ENCODE measurements at places on chromosomes 11 and 22.

- H3K4me3 ChIP-seq: no peak overlapping the region
- DNase-seq: no peak
- H3K27me3 ChIP-seq: no peaks in the 10 kb centered on the region
- no peaks in the 10 kb centered on the region for H3K4me1 ChIP-seq
Observed at GRCh38 chr11:98725471-98725870, 295.3 kb upstream of the CNTN5 start.

GRCh38 chr11:61706452-61707400 lies 26.5 kb downstream of the DAGLA start:
- H3K36me3 ChIP-seq: no peaks in the 10 kb centered on the region
- H3K27ac ChIP-seq: no peak overlapping the region
- no peak overlapping the region for H3K4me3 ChIP-seq
- no peaks in the 10 kb centered on the region for H3K4me1 ChIP-seq
- DNase-seq: no peak

- no peaks in the 10 kb centered on the region for H3K4me1 ChIP-seq
- H3K4me3 ChIP-seq: no peak overlapping the region
- no peak for DNase-seq
- H3K36me3 ChIP-seq: peaks cover 49% of the 10 kb centered on the region
- H3K27me3 ChIP-seq: no peaks in the 10 kb centered on the region
Observed at GRCh38 chr11:76005756-76006155, 190.7 kb downstream of the UVRAG start.

DNA sequence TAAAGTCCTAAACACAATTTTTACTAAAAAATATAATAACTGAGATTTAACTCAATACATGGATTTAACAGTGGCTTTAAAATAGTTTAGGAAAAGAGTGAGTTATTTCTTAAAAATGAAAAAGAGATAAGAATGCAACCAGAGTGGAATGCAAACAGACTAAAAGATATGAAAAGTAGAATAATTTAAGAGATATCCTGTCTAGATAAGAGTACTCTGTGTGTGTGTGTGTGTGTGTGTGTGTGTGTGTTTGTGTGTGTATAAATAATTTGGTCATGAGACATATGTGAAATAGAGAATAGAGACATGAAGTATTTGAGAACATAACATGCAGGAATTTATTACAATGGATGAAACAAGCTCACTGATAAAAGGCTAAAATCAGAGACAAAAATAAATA lies 986.9 kb upstream of the CHORDC1 start:
- H3K27me3 ChIP-seq: no peaks in the 10 kb centered on the region
- H3K4me1 ChIP-seq: no peaks in the 10 kb centered on the region
- H3K36me3 ChIP-seq: no peaks in the 10 kb centered on the region
- DNase-seq: no peak

GRCh38 chr11:47946682-47947559 lies 33.4 kb upstream of the PTPRJ start:
- H3K27ac ChIP-seq: no peak overlapping the region
- peak; percentile 66 for DNase-seq
- no peaks in the 10 kb centered on the region for H3K27me3 ChIP-seq
- H3K4me1 ChIP-seq: peaks cover 38% of the 10 kb centered on the region

GRCh38 chr11:32883421-32883820 lies 9.2 kb upstream of the QSER1 start:
- no peak for DNase-seq
- peaks cover 2% of the 10 kb centered on the region for H3K27me3 ChIP-seq
- no peak overlapping the region for H3K4me3 ChIP-seq
- no peaks in the 10 kb centered on the region for H3K4me1 ChIP-seq
- no peak overlapping the region for H3K27ac ChIP-seq

GRCh38 chr22:45966320-45966894 lies 10.6 kb downstream of the WNT7B start:
- no peak overlapping the region for H3K4me3 ChIP-seq
- H3K36me3 ChIP-seq: no peaks in the 10 kb centered on the region
- no peak for DNase-seq
- peaks cover 1% of the 10 kb centered on the region for H3K4me1 ChIP-seq

- no peak overlapping the region for H3K27ac ChIP-seq
- no peaks in the 10 kb centered on the region for H3K36me3 ChIP-seq
- no peaks in the 10 kb centered on the region for H3K4me1 ChIP-seq
- H3K4me3 ChIP-seq: no peak overlapping the region
- H3K27me3 ChIP-seq: peaks cover 2% of the 10 kb centered on the region
- DNase-seq: no peak
Observed at GRCh38 chr11:92885600-92885999, 83.9 kb upstream of the MTNR1B start.

DNA sequence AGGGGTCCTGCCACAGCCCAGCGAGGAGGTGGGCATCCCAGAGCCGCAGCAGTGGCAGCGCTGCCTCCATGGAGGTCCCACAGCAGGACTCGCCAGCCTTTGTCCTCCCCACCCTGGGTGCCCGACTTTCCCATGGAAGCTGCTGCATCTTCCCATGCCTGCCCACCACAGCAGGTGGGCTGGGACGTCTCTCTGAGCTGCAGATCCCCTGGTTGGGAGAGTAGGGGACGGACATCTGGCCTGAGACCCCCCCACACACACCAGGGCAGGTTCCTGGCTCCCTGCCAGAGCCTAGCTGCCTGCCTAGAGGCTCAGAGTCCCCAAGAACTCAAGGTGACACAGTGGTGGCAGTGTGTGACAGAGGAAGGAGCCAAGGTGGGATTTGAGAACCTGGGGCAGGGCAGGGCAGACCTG lies 21.5 kb upstream of the PRR5 start:
- peaks cover 49% of the 10 kb centered on the region for H3K4me1 ChIP-seq
- no peaks in the 10 kb centered on the region for H3K36me3 ChIP-seq
- no peak overlapping the region for H3K4me3 ChIP-seq
- H3K27me3 ChIP-seq: no peaks in the 10 kb centered on the region
- no peak for DNase-seq

DNA sequence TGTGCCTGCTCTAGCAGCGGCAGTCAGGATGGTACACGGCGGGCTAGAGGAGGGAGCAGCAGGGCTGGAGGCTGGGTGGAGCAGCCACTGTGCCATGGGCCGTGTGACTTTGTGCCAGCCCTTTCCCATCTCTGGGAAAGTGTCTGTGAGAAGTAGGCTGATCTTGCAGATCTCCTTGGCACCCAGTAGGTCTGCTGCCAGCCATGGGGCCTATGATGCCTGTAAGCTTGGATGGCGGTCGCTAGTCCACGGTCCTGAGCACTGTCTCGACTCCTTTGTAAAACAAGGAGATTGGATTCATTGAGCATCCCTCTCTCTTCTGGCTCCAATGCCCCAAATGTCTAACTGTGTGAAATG lies 22.6 kb downstream of the AMPD3 start:
- DNase-seq: no peak
- H3K4me3 ChIP-seq: no peak overlapping the region
- H3K27me3 ChIP-seq: no peaks in the 10 kb centered on the region

- no peak overlapping the region for H3K4me3 ChIP-seq
- no peak overlapping the region for H3K27ac ChIP-seq
- H3K27me3 ChIP-seq: no peaks in the 10 kb centered on the region
- no peak for DNase-seq
Observed at GRCh38 chr22:36227396-36227795, 11.9 kb downstream of the APOL2 start.

GRCh38 chr22:30985561-30986208 lies 16.6 kb downstream of the TUG1 start:
- no peaks in the 10 kb centered on the region for H3K4me1 ChIP-seq
- H3K27me3 ChIP-seq: no peaks in the 10 kb centered on the region
- no peak overlapping the region for H3K4me3 ChIP-seq
- no peaks in the 10 kb centered on the region for H3K36me3 ChIP-seq

DNA sequence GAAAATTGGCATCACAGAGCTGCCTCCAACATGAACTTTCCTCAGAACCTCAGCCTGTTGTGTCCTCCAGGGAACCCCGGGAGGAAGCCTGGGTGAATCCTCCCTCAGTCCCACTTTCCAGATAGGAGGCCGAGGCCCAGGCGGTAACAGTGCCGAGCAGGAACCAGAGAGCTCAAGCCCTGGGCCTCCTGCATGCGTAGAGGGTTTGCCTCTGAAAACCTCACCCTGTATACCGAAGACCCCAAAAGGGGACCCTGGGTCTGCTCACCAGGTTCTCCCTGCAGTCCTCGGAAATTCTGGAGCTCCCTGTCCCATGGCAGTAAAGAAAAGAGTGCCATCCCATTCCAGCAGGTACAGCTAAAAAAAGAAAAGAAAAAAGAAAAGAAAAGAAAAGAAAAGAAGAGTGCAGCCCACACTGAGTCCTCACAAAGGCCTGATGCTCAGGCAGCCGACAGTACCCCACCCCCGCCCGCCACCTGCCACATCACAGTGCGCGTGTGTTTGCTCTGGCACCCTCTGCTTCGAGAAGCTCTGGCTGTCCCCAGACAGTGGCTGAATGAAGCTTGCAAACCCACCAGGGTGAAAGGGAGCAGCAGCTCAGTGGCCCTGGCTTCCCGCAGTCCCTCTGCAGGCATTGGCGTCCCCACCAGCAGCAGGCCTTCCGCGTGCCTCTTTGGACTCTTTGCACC lies 28.4 kb upstream of the FADD start:
- H3K4me3 ChIP-seq: no peak overlapping the region
- peaks cover 2% of the 10 kb centered on the region for H3K27me3 ChIP-seq
- H3K4me1 ChIP-seq: no peaks in the 10 kb centered on the region
- no peak overlapping the region for H3K27ac ChIP-seq
- H3K36me3 ChIP-seq: no peaks in the 10 kb centered on the region

GRCh38 chr11:65432100-65432650 lies 9.6 kb downstream of the NEAT1 start:
- DNase-seq: no peak
- peak overlapping the region; percentile 78 for H3K27ac ChIP-seq
- H3K4me3 ChIP-seq: peak overlapping the region; percentile 47
- no peaks in the 10 kb centered on the region for H3K27me3 ChIP-seq

- peaks cover 28% of the 10 kb centered on the region for H3K36me3 ChIP-seq
- H3K27ac ChIP-seq: no peak overlapping the region
- DNase-seq: no peak
Observed at GRCh38 chr22:26770624-26771023, 113.2 kb downstream of the MIAT start.

DNA sequence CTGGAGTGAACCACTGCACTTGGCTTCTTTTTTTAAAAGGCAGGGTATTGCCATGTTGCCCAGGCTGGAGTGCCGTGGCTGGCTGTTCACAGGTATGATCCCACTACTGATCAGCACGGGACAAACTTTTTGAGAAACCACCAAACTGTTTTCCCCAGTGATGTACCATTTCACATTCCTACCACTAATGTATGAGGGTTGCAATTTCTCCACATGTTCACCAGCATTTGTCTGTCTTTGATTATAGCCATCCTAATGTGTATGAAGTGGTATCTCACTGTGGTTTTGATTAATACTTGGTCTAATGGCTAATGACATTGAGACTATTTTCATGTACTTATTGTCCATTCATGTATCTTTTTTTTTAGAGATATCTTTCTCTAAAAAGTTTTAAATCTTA lies 41.5 kb upstream of the EP300 start:
- peaks cover 5% of the 10 kb centered on the region for H3K4me1 ChIP-seq
- H3K27me3 ChIP-seq: no peaks in the 10 kb centered on the region
- H3K27ac ChIP-seq: no peak overlapping the region
- H3K4me3 ChIP-seq: no peak overlapping the region
- DNase-seq: no peak

GRCh38 chr22:26922806-26923205 lies 265.4 kb downstream of the MIAT start:
- peaks cover 2% of the 10 kb centered on the region for H3K27me3 ChIP-seq
- no peak overlapping the region for H3K4me3 ChIP-seq
- H3K36me3 ChIP-seq: no peaks in the 10 kb centered on the region
- H3K4me1 ChIP-seq: no peaks in the 10 kb centered on the region

DNA sequence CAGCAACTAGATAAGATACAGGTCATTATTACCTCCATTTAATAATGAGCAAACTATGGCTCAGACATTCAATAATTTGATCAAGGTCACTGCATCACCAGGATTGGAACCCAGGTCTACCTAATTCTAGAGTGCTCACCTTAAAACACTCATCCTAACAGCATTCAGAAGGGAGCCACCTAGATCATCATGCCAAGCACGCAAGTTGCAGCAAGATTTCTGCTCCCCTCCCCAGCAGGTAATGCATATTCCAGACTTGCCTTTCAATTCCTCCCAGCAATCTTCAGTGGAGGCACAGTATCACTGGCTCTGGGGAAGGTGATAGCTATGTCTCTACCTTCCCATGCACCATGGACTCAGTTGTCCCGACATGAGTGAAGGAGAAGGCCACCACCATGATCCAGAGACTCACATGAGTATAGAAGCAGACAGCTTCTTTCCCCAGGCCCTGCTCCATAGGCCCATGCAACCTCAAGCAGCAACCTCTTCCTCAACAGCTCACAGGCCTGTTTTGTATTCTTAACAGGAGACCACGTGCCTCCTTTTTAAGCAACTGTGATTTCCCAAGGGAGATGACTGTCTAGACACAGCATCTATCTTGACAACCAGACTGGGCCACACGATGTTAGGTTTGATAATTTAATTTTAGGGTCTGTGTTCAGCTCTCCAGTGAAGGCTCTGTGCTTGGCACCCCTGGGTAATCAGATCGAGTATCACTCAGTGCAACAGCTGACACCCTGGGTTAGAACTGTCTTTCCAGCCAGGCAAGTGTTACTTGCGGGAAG lies 36.4 kb downstream of the RAB30 start:
- H3K27ac ChIP-seq: no peak overlapping the region
- no peak overlapping the region for H3K4me3 ChIP-seq
- H3K4me1 ChIP-seq: peaks cover 42% of the 10 kb centered on the region

DNA sequence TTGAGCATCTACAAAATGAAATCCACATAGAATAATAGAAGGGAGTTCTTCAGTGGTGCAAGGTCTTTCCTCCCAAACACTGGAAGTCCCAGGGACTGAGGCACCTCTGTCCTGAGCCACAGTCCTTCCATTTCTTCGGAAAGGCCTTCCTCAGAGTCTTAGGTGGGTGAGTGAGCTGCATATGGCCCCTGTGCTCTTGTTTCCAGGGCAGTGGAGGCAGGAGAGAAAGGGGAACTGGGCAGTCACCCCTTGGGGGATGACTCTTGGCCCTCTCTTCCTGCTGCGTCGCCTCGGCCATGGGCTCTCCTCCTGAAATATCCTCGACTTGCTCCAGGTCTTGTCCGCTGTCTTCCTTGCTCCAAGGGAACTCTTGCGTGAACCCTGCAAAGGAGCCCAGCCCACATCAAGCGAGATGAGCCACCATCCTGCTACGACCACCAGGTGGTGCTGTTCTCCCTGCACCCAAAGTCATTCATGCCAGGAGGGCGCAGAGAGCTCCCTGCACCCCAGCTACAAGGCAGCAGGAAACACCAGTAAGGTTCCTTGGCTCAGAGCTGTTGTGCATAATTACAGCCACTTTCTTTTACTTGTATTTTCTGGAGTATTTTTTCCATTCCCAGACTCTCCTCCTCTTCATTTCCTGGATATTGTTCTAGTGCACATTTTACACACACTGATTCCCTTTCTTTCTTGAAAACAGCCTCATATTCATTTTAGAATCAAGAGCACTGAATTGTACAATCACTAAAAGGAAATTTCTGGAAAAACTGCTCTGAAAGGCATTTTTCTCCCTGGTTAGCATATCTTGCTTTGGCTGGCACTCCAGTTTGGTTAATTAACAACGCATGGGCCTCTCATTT lies 397.8 kb downstream of the OPCML start:
- H3K36me3 ChIP-seq: no peaks in the 10 kb centered on the region
- H3K4me3 ChIP-seq: no peak overlapping the region
- DNase-seq: peak; percentile 56
- no peaks in the 10 kb centered on the region for H3K4me1 ChIP-seq
